ENCODE measurements at places on chromosomes 2 and 18.

DNA sequence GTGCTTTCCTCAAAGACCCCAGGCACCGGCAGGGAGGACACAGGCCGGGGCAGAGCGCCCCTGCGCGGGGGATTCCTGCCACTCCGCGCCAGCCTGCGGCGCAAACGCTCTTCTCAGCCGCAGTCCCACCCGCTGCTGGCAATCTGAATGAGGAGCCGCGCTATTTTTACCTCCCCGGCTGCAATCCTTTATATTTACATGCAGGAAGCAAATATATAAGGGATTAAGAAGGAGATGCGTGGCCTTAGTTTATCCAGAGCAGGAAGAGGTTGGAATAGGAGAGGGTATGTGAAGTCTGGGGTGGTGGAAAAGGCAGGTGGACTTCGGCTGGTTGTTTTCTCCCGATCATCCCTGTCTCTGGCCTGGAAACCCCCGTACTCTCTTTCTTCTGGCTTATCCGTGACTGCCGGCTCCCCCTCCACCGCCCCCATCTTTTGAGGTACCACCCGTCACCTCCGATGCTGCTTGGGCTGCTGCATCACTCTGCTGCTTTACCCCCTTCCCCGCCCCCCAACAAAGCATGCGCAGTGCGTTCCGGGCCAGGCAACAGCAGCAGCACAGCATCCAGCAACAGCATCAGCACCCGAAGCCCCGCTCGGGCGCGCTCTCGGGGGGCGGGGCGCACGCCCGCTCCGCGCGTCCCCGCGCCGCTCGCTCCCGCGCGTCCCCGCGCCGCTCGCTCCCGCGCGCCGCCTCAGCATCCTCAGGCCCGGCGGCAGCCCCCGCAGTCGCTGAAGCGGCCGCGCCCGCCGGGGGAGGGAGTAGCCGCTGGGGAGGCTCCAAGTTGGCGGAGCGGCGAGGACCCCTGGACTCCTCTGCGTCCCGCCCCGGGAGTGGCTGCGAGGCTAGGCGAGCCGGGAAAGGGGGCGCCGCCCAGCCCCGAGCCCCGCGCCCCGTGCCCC, at the start of gene ADAM23:
Gene ADAM23 (plus strand): TSS at position 700 of the 902 bp plus-strand sequence. CDS start 335 bp downstream, outside the sequence.
- DNase-seq, result peak; percentile 90

DNA sequence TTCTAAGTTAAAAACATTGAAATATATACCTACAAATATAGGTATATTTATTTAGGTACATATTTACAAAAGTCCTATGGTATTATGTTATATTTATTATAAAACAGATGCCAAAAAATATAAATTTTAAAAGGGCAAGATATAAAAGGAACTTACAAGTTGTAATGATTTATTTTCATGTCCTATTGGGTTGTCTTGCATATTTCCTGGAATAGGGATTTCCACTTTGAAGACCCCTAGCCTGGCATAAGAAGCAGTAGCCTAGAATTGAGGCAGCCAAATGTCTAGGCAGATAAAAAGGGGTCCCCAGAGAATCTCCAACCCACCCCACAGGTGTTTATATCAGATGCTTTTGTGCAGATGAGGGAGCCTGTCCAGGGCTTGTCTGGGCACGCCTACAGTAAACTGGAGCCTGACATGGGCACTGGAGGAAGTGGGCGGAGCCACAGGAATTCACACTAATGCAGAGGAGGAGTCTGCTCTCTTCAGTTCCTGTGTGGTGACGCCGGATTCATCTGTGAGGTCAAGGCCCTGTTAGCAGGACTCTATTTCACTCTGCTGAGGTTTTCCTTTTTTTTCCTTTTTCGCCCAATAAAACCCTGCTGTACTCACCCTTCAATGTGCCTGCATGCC, 1088.9 kb upstream of the PIK3C3 start:
- peak; percentile 26 for DNase-seq

DNA sequence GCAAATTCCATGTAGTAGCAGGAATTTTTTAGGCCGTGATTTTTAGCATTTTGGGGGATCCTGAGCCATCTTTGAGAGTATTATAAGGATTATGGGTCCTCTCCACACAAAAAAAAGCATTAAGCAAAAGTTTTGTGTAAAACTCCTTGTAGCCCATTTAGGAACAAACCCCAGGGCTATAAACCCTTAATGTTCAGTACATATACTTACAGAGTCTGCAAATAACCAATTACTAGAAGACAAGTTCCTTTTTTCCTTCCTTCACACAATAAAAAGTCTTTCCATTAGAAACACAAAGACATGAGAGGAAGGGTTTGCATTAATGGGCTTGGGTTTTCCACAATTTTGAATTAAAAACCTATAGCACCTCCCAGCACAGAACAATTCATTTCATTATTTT, 44.6 kb downstream of the WDFY1 start:
- DNase-seq, result no peak

DNA sequence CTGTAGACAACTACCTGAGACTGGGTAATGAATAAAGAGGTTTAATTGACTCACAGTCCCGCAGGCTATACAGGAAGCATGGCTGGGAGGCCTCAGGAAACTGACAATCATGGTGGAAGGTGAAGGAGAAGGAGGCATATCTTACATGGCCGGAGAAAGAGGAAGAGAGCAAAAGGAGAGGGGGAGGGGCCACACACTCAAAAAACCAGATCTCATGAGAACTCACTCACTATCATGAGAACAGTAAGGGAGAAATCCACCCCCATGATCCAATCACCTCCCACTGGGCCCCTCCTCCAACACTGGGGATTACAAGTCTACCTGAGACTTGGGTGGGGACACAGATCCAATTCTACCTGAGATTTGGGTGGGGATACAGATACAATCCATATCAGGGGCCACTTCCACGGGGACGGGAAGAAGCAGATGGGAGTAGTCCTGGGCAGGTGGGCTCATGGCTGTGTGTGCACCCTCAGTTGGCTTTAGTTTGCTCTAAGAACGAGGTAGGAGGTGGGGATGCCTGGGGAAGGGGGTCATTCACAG, 9.9 kb downstream of the MAB21L4 start:
- DNase-seq, result no peak

- no peak for DNase-seq
Measured at GRCh38 chr2:167510071-167510759, 621.9 kb downstream of the XIRP2 start.

GRCh38 chr2:230793572-230794359, 71.0 kb upstream of the ITM2C start:
- no peak for DNase-seq

GRCh38 chr2:241000831-241001321, 2.5 kb downstream of the SNED1 start:
- DNase-seq, result no peak

- DNase-seq, result no peak
Measured at GRCh38 chr2:159053161-159054031, 85.0 kb downstream of the TANC1 start.

Measured in HEK293T (cell line).